Activated CD4-positive, alpha-beta T cell treated with anti-CD3 and anti-CD28 coated beads, Interleukin-2, amount 50 U/mL, for 48 hours (primary cell): ENCODE measurements at places on chromosomes 3 and 15.
A peak's percentile ranks its signal among the peaks of the same experiment; 100 is the strongest.

- no peak for DNase-seq
These were observed 91.2 kb downstream of the EOMES start for GRCh38 chr3:27630885-27631284.

DNA sequence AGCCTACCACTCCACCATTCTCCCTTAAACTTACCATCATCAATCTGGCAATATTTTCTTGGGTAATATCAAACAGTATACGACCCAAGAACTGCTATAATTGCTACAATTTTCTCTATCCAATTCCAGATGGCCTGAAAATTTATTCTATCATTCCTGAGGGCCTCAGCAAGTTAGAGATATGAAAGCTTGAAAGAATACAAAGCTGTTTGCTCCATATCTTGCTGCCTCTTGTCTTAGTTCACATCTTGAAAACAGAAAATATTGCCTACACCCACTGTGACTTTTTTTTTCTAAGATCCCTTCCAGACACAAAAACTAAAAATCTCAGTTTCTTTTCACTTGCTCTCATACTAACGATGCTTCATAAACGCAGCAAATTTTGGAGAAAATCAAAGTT lies 898.9 kb downstream of the OTOL1 start:
- DNase-seq, result no peak

DNA sequence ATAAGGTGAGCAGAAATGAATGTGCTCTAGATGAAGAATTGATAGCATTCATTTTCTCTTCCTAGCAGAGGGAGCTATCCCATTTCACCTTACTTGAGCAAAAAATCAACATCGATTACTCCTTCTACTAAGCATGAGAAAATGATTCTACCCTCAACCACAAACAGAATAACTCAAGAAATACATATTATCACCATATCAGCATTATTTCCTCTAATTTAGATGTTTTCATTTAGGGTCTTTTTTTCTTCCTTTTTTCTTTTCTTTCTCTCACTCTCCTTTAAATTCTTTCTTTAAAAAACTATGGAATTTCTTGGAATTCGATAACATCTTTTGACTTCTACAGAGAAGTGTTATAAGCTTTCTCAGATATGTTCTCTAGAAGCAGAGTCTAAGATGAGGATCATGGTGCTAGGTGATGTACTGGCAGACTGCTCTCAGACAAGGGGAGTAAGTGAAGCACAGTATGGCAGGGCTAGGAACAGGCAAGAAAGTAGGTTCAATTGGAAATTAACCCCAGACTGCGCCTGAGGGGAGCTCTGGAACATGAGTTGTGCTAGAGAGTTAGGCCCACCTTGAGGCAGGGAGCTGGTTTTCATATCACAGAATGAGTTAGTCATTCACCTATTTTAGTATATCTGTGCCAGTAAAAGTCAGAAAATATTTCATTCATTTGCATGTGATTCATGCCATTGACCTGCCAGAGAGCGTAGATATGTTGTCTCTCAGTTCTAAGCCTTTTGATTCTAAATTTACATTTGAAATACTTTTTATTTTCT lies 279.2 kb upstream of the KCNH8 start:
- DNase-seq, result peak; percentile 46

DNA sequence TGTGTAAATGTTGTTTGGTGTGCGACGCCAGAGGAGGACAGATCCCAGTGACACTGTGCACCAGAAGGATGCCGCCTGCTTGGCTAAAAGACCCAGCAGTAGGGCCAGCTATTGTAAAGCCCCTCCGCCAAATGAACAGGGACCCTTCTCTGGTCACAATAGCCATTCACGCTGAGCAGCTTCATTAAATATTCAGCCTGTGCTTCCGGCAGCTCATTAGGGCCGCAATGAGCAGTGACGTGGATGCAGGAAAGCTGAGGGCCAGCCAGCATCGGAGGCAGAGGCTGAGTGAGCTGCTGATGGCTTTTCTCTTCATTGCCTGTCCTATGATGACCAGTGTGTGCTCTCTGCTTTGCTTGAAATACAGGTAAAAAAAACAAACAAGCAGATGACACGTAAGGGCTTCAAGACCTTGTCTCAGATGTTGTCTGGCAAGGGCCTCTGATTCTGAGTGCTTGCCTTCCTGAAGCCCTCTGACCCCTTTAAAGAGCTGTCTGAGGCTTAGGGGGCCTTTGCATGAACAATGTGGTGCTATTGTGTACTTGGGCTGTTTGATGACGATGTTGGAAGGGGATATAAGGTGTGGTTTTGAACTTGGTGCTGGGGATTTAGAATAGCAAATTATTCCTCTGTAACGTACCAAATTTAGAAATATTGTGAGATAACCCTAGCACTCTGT lies 130.4 kb downstream of the FEZF2 start:
- DNase-seq, result no peak

GRCh38 chr3:171115667-171116066 lies 89.1 kb upstream of the SLC2A2 start:
- no peak for DNase-seq
